Effector memory CD8-positive, alpha-beta T cell (primary cell): ENCODE measurements at places on chromosomes 3 and 15.

GRCh38 chr3:136193278-136194054 is 2.7 kb downstream of the MSL2 start:
- no peaks in the 10 kb centered on the region for H3K27me3 ChIP-seq
- no peak for DNase-seq
- peaks cover 68% of the 10 kb centered on the region for H3K36me3 ChIP-seq
- peak overlapping the region; percentile 97 for H3K4me3 ChIP-seq
- H3K4me1 ChIP-seq, result peaks cover 79% of the 10 kb centered on the region

- no peak for DNase-seq
- H3K4me1 ChIP-seq, result peaks cover 46% of the 10 kb centered on the region
- no peak overlapping the region for H3K27ac ChIP-seq
These were observed 33.8 kb downstream of the MSL2 start for GRCh38 chr3:136162322-136162721.

GRCh38 chr3:185649414-185649813 is 63.3 kb downstream of the SENP2 start:
- H3K36me3 ChIP-seq, result peaks cover 3% of the 10 kb centered on the region
- H3K27me3 ChIP-seq, result peaks cover 68% of the 10 kb centered on the region
- H3K4me1 ChIP-seq, result no peaks in the 10 kb centered on the region

GRCh38 chr3:114456742-114457141 is 162.9 kb downstream of the TIGIT start:
- H3K4me1 ChIP-seq, result no peaks in the 10 kb centered on the region
- H3K27me3 ChIP-seq, result no peaks in the 10 kb centered on the region
- H3K4me3 ChIP-seq, result no peak overlapping the region

DNA sequence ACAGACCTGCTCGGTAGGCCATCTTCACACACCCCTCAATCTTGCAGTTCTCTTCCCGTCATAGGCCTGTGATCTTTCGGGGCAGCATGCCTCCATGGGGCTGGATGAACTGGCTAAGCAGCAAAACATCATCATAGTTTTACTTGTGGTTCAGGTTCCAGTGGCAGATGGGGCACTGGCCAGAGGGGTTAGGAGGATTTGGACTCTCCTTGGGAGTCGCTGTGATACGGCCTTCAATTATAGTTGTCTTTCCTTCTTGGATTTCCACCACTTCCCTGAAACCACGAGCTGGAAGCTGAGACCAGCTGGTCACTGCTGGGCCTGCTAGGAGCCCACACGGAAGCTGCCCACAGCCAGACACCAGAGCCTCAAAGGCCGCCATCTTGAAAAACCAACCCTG is 15.7 kb downstream of the ZNF589 start:
- no peak for DNase-seq
- H3K4me1 ChIP-seq, result peaks cover 4% of the 10 kb centered on the region
- peaks cover 16% of the 10 kb centered on the region for H3K36me3 ChIP-seq

- DNase-seq, result no peak
- no peaks in the 10 kb centered on the region for H3K4me1 ChIP-seq
- H3K27me3 ChIP-seq, result peaks cover 6% of the 10 kb centered on the region
- H3K36me3 ChIP-seq, result no peaks in the 10 kb centered on the region
- no peak overlapping the region for H3K4me3 ChIP-seq
These were observed 31.5 kb upstream of the FBLN2 start for GRCh38 chr3:13517253-13517977.

DNA sequence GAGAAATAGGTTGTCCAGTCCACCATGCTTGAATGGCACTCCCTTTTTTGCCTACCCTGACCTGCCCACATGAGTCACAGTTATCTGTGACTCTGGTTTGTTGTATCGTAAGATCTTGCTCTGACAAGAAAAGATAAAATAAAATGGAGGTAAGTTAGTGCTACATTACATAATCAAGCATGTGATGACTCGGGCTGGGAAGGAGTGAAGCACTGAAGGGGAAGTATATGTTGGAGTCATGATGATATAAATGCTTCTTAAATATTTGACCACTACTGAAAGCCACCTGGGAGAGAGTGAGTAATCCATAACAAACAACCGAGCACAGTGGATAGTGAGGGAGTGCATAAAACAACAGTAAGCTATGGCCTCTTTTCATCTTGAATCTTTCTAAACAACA is 124.4 kb downstream of the SHOX2 start:
- no peaks in the 10 kb centered on the region for H3K4me1 ChIP-seq
- DNase-seq, result no peak
- no peaks in the 10 kb centered on the region for H3K27me3 ChIP-seq

DNA sequence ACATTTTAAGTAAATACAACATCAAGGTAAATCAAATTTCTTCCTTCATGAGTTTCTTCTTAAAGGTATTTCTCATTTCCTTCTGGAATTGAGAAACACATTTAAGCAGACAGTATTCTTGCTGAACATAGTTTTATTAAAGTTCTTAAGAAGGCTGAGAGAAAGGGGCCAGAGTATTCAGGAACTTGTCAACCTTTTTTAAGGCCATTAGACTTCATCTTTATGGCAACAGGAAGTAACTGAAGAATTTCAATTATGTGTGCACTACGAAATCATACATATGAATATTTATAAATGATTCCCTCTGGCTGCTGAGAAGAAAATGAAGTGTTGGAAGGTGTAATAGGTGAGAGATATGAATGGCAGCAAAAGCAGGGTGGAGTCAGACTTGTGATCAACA is 829.4 kb upstream of the DPPA4 start:
- DNase-seq, result no peak
- H3K36me3 ChIP-seq, result no peaks in the 10 kb centered on the region
- no peak overlapping the region for H3K27ac ChIP-seq
- peaks cover 5% of the 10 kb centered on the region for H3K4me1 ChIP-seq
- no peak overlapping the region for H3K4me3 ChIP-seq

- H3K4me1 ChIP-seq, result no peaks in the 10 kb centered on the region
- no peak overlapping the region for H3K4me3 ChIP-seq
- DNase-seq, result no peak
These were observed 185.9 kb downstream of the GREM1 start for GRCh38 chr15:32903591-32904290.
